ENCODE measurements at places on chromosomes 11 and 22.

DNA sequence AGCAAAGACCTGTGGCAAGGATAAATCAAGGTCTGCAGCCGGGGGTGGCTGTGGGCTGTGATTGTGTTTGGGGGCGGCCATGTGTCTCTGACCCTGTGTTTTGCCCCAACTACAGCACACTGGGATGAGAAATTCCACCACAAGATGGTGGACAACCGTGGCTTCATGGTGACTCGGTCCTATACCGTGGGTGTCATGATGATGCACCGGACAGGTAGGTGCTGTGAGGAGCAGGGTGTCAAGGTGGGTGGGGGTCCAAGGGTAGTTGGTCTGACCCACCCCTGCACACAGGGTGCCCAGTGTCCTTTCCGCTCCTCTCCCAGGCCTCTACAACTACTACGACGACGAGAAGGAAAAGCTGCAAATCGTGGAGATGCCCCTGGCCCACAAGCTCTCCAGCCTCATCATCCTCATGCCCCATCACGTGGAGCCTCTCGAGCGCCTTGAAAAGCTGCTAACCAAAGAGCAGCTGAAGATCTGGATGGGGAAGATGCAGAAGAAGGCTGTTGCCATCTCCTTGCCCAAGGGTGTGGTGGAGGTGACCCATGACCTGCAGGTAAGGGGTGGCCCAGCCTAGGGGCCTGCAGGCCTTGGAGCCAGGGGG lies 6.7 kb downstream of the SERPINH1 start:
- DNase-seq: no peak

DNA sequence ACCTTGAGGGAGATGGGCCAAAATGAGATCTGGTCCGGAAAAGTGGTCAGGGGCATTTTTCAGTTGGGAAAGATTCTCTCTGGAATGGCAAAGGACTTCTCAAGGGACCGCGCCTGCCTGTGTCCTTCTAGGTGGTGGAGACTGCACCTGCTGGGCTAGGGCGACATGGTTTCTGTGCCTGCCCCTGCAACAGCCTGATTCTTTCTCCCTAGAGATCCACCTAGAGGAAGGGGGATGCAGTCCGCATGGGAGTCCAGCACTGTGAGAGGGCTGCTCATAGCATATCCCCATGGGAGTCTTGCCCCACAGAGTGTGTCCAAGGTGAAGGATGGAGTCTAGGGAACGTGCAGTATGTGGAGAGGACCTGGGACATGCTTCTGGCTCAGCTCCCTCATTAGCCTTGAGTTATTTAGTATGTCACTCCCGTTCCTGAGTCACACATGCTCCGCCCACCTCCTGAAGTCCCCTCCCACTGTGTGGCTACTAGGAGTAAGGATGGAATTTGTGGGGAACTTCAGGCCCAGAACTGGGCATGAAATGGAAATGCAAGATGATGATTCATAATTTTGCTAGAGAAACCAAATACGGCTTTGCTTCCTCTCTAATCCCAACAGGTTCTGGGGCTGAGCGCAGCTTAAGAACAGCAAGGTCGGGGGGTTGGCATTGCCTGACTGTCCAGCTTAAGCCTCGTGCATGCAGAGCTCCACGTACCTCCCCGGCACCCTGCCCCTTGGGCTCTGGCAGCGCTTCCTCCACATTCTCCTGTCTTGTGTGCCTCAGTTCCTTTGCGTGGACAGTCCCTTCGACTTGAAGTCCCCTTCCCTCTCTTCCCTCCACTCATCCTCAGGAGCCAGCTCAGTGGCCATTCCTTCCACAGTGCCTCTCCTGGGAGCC lies 35.0 kb downstream of the GRIK4 start:
- DNase-seq: no peak

GRCh38 chr22:26115266-26115665 lies 54.0 kb upstream of the SEZ6L start:
- no peak for DNase-seq

GRCh38 chr11:86106916-86107315 lies 38.0 kb upstream of the PICALM start:
- DNase-seq: no peak

DNA sequence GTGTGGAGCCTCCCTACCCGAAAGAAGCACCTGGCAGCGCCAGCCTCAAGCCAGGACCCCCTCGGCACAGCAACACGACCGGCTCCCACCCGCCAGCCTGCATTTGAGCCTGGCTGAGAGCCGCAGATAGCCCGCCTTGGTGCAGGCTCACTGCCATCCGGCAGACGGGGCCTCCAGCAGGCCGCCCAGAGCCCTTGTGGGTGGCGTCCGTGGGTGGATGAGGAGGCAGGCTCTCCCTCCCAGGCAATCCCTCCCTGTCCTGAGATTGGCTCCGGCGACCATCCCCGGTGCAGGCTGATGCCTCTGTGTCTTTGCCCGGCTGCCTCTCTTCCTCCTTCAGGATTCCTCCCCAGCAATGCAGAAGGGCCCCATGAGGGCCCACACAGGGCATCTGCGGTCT lies 1527.9 kb downstream of the BRD1 start:
- DNase-seq: no peak

DNA sequence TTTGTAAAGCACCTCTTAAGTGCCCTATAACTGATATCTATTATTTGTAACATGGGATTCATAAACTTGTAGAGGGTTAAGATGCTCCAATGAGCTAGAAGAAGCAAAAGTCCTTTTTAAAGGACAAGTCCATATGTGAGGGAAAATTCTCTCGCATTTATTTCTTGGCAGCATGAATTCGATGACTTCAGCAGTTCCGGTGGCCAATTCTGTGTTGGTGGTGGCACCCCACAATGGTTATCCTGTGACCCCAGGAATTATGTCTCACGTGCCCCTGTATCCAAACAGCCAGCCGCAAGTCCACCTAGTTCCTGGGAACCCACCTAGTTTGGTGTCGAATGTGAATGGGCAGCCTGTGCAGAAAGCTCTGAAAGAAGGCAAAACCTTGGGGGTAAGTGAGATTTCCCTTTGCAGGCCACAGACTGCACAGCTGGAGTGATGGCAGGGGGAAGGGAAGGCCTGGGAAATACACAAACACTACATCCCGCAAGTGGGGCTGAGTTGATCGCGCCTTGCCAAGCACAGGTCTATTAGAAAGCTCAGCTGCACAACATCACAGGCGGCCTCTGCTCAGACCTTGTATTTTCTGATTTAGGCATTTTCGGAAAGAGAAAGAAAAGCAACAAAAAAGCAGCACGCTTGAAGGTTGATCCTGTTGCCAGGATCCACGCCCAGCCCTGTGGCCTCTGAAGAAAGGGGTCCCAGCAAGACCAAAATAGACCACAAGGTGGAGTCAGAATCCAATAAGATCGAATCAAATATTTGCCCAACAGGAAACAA lies 1.5 kb downstream of the MS4A8 start:
- DNase-seq: no peak

GRCh38 chr11:128483211-128483788 lies 104.1 kb downstream of the ETS1 start:
- no peak for DNase-seq

GRCh38 chr11:115874843-115875242 lies 370.6 kb upstream of the CADM1 start:
- no peak for DNase-seq

GRCh38 chr11:123065621-123066020 lies 3.7 kb upstream of the HSPA8 start:
- DNase-seq: no peak

- DNase-seq: no peak
These were observed 4.7 kb downstream of the HYOU1 start for GRCh38 chr11:119052163-119052814.

DNA sequence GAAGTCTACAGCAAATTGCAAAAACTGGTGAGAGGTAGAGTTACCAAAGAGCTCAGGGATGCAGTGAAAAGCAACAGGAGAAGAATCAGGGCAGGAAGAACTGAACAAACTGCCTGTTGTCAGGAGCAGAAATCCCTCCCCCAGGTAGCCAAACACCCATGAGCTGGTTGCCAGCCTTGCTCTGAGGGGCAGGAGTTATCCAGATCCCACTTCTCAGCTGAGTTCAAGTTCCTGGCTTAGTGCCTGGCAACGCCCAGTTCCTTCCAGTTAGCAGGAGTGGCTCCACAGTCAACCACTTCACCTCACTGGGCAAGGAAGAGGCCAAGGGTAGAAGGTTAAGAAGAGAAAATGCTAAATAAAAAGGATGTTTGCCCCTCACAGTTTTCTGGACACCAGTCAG lies 1.9 kb upstream of the MPZL2 start:
- no peak for DNase-seq
